ENCODE measurements at places on chromosomes 4 and X.

GRCh38 chr4:108619372-108620100, 840 bp upstream of the RPL34 start:
- no peak for DNase-seq

- DNase-seq = no peak
Observed at GRCh38 chrX:96841325-96841724, 42.4 kb upstream of the RPA4 start.

GRCh38 chr4:145580906-145581305, 38.3 kb upstream of the MMAA start:
- DNase-seq = no peak

DNA sequence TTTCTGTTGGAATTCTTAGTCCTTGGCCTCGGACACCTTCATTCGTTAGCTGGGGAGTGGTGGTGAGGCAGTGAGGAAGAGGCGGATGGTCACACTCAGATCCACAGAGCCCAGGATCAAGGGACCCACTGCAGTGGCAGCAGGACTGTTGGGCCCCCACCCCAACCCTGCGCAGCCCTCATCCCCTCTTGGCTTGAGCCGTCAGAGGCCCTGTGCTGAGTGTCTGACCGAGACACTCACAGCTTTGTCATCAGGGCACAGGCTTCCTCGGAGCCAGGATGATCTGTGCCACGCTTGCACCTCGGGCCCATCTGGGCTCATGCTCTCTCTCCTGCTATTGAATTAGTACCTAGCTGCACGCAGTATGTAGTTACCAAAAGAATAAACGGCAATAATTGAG, 23.4 kb downstream of the PIGG start:
- DNase-seq = no peak

DNA sequence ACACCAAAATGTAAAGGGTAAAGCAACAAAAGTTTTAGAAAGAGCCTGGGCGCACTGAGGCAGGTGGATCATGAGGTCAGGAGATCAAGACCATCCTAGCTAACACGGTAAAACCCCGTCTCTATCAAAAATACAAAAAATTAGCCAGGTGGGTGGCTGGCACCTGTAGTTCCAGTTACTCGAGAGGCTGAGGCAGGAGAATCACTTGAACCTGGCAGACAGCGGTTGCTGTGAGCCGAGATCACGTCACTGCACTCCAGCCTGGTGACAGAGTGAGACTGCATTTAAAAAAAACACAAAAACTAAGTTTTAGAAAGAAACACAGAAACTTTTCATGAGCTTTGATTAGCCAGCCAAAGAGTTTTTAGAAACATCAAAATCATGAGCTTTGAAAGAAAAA, 76.5 kb downstream of the APBB2 start:
- DNase-seq = no peak

DNA sequence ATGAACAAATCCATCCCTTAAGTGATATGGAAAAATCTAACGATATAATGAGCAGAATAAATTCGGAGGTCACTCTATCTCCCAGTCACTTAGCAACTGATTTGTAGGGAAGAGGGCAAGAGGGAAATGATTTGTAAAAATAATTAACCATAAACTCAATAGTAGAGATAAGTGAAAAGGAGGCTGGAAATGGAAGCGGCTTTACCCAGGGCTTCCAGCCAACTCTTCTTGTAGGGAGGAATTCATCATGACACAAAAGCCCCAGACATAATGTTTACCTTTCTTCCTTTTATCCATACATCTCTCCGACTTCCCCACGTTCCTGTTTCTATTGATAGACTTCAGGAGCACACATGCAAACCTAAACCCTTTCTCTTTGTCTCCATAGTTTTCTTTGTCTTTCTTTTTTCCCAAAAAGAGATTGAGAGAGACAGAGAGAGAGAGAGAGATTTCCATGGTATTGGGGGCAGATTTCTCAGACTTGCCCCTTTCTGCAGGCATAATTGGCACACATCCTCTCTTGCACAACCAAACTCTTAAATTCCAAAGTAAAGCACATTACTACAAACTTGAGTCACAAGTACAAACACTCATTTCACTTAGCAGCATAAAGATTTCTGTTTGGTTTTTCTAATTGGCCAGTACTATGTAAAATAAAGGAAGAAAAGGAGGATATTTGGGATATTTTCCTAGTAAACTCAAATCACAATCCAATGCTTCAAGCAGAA, 140.9 kb downstream of the MAPK10 start:
- no peak for DNase-seq

All from stimulated activated CD8-positive, alpha-beta memory T cell treated with anti-CD3 and anti-CD28 coated beads, Interleukin-7, amount 100 ng/mL, for 1 hour (primary cell).